ENCODE measurements at places on chromosomes 3 and 15. TPM values are rescaled to one million over a fixed set of nuclear protein-coding genes. Genes with fewer than 3 reads are reported as not detected.

GRCh38 chr3:23760871-23761373, 44.8 kb upstream of the UBE2E1 start:
- DNase-seq: no peak

DNA sequence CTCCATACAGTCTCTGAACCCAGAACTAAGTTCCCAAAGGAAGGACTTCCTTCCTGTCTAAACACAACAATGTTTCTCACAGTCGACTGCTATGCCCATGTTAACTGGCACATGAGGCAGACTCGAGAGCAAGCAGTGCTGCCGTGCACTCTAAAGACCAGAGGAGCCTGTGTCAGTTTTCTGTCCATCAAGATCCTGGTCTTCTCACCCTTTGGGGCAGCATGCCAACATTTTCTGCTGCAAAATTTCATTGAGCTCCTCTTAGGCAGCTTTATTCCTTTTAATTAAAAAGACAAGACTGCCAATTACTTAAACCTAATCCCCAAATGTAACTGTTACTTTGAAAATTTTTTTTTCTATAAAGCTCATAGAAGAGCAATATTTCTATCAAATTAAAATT, 205.1 kb downstream of the GAP43 start:
- no peak for DNase-seq

GRCh38 chr3:161449785-161450184, 46.8 kb upstream of the OTOL1 start:
- DNase-seq: no peak

GRCh38 chr3:137347132-137347531, 389.3 kb downstream of the IL20RB start:
- no peak for DNase-seq

GRCh38 chr3:156543043-156543555, 11.8 kb downstream of the SSR3 start:
- no peak for DNase-seq

- DNase-seq: no peak
These were observed 192.7 kb downstream of the MBNL1 start for GRCh38 chr3:152461460-152461859.

DNA sequence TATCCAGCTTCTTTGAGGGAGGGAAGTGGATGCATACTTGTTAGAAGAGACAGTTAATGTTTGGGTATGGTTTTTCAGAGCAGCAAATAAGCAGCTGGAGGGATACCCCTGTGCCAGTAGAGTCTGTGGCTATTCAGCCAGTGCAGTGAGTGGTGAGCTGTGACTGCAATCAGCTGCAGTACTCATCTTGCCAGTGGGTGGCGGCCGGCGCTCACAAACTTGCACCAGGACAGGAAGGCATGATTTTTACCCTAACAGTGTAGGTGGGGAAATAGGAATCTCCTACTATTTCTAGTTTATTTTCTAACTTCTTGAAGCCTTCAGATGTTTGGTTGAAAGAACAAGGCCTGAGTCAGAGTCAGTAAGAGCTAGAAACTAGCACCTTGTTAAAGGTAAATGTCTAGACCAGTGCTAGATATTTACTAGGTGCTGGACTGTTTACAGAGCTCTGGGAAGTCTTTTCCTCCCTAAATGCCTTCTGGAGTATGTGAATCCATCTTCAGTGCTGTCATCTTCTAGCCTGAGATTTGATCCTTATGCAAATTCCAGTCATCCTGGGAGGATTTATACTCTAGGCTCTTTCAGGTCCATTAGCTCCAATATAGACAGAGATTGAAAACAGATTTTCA, 23.6 kb downstream of the TIMP4 start:
- peak; percentile 47 for DNase-seq

DNA sequence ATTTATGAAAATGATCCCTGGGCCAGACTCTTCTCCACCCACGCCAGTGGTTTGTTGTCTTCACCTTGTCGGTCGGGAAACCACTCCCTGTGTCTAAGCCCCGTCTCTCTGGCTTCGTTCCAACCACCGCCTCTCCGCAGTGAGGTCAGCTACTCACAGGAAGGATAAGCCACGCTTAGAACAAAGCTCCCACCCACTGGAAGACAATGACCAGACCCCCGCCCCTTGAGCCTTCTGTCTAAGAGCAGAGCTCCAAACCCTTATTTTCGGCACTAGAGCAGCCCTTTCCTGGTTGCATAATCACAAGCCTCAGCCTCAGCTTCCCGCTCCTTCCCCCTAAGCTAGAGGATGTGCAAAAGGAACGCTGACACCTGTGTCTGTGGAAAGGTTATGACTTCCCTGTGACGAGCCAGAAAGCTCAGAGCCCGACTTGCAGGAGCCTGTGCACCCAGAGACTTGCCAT, 114.9 kb upstream of the MEF2A start:
- peak; percentile 25 for DNase-seq

- no peak for DNase-seq
These were observed 767.1 kb downstream of the NTRK3 start for GRCh38 chr15:87489456-87489855.

DNA sequence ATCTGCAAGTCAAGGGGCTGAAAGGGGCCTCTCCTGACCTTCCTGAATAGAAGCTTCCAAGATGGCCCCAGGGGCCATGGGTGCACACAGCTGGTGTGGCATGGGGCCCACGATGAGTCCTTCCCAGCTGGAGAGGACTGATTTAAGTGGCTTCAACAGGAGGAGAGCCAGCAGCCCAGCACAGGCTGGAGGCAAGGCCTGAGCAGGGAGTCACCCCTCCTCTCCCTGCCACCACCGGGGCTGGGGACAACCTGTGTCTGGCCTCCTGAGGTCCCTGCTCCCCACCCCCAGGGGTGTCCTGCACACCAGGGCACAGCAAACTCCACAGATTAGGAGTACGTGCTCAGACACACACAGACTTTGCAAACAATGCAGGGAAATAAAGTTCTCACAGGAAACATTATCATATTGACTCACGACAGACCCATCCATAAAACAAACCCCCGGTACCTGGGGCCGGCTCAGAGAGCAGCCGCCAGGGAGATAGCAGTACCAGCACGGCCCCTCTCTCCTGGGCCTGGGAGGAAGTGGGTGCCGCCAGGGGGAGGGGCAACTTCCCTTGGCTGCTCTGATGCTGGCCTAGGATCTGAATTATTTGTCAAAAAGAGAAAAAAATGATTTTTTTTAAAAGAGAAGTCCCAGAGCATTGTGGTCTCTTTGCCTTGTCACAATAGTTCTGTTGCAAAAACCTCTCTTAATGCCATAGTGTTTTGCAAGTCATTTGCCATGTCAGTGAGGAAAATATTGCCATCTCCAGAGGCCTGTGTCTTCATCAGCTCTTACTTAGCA, 21.9 kb upstream of the TSEN2 start:
- no peak for DNase-seq

DNA sequence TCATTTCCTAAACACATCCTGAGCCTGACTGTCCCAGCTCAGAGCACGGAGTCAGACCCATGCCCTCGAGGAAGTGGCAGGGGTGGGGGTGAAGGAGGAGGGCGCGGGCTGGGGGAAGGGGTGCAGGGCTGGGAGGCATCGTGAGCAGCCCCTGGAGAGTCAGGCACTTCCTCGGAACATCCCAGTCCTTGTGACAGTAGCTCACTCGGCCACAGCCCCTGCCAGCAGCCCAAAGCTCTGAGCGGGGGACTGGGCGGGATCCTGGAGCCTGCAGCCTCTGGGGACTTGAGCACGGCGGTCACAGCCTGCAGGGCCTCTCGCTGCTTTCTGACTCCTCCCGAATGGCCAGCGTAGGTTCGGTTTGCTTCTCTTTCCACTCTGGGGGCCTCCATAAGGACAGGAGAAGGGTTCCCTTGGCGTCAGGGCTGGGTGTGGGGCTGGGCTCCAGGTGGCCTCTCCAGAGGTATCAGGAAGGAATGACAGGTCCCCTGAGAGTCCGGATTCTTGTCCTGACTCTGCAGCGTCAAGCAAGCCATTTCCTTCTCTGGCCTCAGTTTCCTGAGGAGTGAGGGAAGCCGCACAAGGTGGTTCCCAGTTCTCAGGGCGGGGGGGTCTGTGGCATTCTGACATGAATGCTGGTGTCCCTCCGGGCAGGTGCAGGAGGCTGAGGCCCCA, 20.9 kb downstream of the PSTPIP1 start:
- DNase-seq: no peak

- DNase-seq: no peak
These were observed 514.9 kb upstream of the DPPA4 start for GRCh38 chr3:109852283-109852682.

DNA sequence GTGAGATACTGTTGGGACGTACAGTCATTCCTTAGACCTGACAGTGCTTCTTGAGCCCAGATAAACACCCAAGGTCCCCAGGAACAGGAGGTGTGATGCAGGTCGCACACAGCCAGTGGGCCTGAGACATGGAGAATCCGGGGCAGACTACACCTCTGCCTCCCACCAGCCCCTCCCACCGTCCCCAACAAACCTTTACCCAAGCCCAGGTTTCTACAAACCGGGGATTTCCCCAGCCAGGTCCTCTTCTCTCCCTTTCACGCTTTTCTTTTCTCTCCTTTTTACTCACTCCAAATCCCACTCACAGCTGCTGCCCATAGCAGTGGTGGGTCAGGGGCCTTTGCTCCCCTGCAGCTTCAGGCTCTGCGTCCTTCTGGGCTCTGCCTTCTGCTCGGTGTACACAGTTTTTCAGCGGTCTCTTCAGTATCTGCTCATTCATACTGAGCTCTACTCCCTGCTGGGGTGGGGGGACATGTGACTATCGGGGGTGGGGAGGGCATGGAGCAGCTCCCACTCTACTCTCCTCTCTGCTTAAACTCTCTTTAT, 4.8 kb upstream of the PCSK6 start:
- no peak for DNase-seq

DNA sequence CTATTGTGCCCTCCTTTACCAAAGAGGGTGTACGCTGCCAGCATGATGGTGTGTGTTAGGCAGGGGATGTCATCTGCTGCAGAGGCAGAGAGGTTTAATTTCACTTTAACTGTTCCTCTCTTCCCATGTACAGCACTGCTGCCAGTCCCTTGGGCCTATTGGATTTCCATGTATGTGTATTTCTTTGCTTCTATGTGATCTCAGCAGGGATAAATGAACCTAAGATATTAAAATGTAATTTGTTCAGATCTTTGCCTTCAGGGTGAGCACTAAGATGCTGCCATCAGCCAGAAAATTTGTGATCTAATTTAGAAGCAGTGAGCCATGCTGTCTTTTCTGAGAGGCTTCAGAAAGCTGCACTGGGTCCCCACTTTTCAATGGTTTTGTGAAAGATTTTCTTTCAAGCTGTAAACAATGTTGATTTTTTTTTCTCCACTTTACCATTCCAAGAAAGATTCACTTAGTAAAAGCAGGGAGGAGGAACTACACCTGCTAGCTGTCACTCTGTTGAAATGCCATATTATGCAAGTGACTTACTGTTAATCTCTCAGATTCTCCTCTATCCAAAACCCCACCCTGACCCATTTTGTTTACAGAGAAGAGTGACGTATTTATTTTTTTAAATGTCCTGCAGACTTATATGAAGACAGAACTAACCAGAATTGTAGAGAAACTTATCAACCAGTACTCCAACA, 261.9 kb downstream of the TBL1XR1 start:
- DNase-seq: no peak

DNA sequence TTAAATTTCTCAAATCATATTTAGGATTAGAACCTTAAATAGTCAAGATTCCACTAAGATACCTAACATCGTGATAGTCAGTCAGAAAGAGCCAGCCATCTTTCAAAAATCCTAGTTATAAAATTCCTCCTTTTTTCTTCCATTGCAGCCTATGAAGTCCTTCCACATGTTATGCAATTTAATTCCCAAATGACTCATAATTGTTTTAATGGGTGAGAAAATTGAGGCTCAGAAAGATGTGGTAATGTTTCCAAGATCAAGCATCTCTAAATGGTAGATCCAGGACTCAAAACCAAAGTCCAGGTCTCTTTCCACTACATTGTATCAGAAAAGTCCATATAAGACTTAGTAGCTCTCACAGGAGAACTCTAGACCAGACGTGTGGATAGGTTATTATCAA, 9.5 kb downstream of the CFAP44 start:
- DNase-seq: peak; percentile 64

- no peak for DNase-seq
These were observed 7.5 kb downstream of the DET1 start for GRCh38 chr15:88538972-88539371.

NUP210 gene
- 3.6 TPM for total RNA-seq

GP9 gene
- total RNA-seq: not detected

ISLR2 gene
- total RNA-seq: not detected

CMTM8 gene
- 1.6 TPM for total RNA-seq

FEZF2 gene
- total RNA-seq: not detected

PARP15 gene
- total RNA-seq: not detected
